Thoracic aorta (tissue), 2 donors: ENCODE measurements at places on chromosomes 12 and 14.

- DNase-seq: no peak
These were observed 65.1 kb upstream of the TRHDE start for GRCh38 chr12:72207079-72207478.

GRCh38 chr14:93733231-93733630, 55.1 kb downstream of the PRIMA1 start:
- DNase-seq: no peak

DNA sequence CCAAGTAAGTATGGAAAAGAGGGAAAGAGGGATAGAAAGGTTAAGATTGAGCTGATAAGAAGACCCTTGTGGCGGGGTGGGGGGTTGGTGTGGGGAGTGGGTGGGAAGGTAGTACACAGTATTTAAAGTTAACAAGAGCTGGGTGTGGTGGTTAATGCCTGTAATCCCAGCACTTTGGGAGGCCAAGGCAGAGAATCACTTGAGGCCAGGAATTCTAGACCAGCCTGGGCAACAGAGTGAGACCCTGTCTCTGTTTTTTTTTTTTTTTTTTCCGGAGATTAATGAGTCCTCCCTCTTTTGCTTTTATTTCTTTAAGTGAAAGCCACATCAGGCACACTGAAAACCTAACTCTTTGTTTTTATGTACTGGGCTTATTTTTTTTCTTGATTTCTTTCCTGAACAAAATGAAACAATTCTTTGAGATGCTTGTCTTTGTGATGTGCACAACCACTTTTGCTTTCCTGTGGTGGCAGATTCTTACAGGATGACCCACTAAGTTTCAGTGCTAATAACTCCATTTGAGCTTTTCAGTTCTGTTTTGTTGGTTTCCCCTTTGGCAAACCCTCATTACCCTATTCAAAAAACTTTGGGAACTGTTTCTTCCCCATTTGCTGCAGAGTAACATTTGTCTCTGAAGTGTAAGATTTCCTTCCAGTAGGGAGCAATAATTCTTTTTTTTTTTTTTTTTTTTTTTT, 54.8 kb downstream of the WNK1 start:
- no peak for DNase-seq

GRCh38 chr14:86838363-86838762, 1154.6 kb downstream of the GALC start:
- DNase-seq: no peak

DNA sequence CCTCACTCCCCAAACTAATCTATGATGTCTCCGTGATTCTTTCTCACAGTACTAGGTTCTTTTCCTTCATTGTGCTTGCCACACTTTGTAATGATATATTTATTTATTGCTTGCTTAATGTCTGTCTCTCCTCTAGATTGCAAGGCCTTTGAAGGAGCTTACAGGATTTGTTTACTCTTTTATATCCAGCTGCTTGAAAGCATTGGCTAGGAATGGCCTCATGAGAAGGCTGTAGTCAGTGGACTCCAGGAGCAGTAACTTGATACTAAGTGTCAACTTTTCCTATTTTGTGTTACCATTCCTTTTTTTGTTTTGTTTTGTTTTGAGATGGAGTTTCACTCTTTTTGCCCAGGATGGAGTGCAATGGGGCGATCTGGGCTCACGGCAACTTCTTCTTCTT, 7.3 kb upstream of the FAM234B start:
- DNase-seq: no peak

DNA sequence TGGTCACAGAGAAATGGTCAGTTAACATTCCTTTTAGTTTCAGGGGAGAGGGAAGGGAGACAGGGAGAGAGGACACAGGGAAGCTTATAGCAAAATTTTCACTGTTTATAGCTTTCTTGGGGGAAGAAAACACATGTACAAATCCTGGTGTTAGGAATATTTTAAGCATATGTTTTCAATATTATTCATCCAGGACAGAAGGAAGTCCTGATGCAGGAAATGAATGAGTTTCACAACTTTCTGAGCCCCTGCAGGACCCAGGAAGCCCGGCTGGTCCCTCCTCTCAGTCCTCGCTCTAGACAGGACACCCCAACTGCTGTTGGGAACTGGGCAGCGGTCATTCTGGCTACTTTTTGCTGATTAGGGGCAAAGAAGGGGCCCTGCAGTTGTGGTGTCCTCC, 71.1 kb upstream of the ZDHHC17 start:
- DNase-seq: no peak

- DNase-seq: no peak
These were observed 133.5 kb upstream of the TMEM132C start for GRCh38 chr12:128133321-128134073.

- DNase-seq: no peak
These were observed 29.4 kb downstream of the TSPAN9 start for GRCh38 chr12:3106579-3106978.

- no peak for DNase-seq
These were observed 23.8 kb upstream of the DICER1 start for GRCh38 chr14:95180966-95181741.

DNA sequence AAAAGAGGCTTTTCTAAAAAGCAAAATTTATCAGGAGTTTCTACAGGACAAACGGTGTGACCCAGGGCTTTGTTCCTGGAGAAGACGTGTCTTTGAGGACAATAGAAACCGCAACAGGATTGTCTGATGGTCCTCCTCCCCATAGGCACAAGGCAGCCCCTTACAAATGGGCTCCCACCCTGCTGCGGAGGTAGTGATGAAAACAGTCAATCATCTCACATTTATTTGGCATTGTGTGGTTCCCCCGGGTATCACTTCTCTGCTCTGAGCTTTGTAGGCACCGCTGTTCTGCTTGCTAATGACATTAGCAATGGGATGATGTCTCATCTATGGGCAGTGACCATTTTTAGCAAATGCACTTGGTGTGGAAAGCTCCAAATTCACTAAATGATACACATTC, 155.5 kb upstream of the TMPO start:
- DNase-seq: no peak
